DMS79 (cell line): ENCODE measurements at places on chromosomes 2 and 18.

DNA sequence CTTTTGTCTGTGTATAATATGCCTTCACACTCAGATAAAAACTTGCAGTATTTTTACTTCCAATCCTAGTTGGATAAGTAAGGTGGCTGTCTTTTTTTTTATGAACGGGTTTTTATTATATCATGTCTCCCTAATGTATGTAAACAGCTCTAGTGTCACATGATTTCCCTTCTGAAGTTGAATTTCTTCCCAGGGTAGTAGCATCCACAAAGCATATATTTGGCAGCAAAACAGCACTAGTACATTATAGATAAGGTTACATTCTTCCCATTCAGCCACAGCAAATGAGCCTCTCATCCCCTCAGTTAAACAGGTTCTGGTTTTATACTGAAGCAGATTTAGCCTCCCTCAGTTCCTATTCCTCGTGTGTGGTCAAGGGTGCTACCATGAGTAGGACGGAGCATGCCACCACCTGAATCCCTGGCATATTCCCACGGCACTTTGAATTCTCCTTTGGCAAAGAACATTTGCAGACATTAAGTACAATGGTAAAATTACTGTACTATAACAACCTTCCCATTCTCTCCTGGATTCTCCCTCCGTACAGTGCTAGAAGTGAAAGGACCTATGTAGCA, 15.4 kb upstream of the DTNA start:
- DNase-seq = no peak

- no peak for DNase-seq
These were observed 119.9 kb downstream of the RBMS1 start for GRCh38 chr2:160373666-160374065.

DNA sequence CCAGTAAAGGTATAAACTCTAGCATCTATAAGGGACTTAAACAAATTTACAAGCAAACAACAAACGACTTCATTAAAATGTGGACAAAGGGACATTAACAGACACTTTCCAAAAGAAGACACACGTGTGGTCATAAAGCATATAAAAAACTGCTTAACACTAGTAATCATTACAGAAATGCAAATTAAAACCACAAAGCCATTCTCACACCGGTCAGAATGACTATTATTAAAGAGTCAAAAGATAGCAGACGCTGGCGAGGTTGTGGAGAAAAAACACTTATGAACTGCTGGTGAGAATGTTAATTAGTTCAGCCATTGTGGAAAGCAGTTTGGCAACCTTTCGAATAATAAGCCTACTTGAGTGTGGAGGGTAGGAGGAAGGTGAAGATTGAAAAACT, 217.1 kb upstream of the DLGAP1 start:
- no peak for DNase-seq

GRCh38 chr2:43388371-43388770, 162.0 kb upstream of the ZFP36L2 start:
- no peak for DNase-seq

GRCh38 chr18:67486534-67486933, 30.0 kb downstream of the DSEL start:
- DNase-seq = no peak

GRCh38 chr2:232027530-232027929, 66.0 kb downstream of the DIS3L2 start:
- DNase-seq = no peak

- DNase-seq = no peak
These were observed 45.5 kb upstream of the TNFRSF11A start for GRCh38 chr18:62279561-62279960.

DNA sequence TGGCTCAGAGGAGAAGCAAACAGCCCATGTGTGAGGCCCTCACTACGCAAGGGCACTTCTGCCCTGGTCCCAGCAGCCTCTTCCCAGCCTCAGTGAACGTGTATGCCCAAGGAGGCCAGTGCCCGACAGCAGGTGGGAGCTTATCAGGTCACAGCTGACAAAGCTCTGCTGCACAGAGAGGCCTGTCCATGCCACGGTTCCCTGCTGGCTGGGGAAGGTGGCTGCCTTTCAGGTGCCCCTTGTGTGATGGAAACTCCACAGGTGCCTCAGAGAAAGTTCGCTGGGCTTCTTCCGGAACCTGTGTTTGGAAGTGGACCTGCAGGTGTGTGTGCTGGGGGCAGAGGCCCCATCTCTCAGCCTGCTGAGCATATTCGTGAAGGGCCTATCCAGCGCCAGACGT, 47.3 kb downstream of the EDAR start:
- DNase-seq = no peak

GRCh38 chr2:230362030-230362691, 35.2 kb downstream of the SP140L start:
- no peak for DNase-seq

GRCh38 chr2:40396124-40396523, 55.8 kb downstream of the SLC8A1 start:
- peak; percentile 92 for DNase-seq
